ENCODE measurements at places on chromosomes 2 and 18.

- no peak for DNase-seq
Measured at GRCh38 chr2:109271920-109272319, 142.9 kb downstream of the SH3RF3 start.

DNA sequence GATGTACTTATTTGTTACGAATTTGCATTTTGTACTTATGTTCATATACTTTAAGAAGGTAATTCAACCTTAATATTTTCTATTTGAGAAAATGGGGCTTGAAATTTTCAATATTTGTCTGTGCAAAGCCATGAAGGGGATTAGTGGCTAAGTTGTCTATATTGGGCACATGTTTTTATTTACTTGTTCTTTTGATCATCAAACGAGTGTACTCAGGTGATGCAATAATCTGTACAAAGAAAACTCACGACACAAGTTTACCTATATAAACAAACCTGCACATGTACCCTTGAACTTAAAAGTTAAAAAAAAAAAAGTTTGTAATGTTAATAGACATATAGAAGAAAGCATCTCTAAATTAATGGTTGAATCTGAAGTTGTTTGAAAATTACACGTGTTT, 658.9 kb upstream of the SYT4 start:
- no peak for DNase-seq

DNA sequence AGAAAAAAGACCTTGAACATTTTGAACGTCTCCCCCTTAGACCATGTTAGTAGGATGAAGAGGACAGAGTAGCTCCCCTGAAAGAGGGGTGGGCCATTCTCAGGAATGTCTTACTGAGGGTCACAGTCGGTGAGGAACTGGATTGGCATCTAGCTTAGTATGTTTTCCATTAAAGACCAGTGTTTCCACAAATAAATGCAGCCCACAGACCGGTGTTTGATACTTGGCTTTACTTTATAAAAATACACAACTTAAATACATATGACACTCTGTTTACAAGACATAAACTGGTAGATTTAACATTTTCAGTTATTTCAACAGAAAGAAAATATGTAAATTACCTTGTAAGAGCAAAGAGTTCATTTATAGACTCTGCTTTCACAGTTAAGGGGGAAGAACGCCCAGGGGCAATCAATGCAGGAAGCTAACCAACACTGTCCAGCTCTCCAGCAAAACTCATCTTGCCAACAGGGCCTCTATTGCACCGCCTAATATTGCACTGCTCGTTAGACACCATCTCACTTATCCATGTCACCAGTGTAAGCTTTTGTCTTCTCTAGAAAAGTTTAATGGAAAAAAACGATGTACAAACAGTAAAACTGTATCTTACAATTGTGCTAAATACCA, 23.5 kb upstream of the ADCY3 start:
- no peak for DNase-seq

GRCh38 chr2:17976871-17977746, 98.6 kb downstream of the KCNS3 start:
- DNase-seq, result no peak

Measured in CD4-positive, alpha-beta T cell treated with Interferon alpha-2 for 1 hour (primary cell).